Effector memory CD8-positive, alpha-beta T cell (primary cell): ENCODE measurements at places on chromosomes 6 and 20.

GRCh38 chr20:46013829-46014516 lies 5.3 kb downstream of the MMP9 start:
- DNase-seq = peak; percentile 59

DNA sequence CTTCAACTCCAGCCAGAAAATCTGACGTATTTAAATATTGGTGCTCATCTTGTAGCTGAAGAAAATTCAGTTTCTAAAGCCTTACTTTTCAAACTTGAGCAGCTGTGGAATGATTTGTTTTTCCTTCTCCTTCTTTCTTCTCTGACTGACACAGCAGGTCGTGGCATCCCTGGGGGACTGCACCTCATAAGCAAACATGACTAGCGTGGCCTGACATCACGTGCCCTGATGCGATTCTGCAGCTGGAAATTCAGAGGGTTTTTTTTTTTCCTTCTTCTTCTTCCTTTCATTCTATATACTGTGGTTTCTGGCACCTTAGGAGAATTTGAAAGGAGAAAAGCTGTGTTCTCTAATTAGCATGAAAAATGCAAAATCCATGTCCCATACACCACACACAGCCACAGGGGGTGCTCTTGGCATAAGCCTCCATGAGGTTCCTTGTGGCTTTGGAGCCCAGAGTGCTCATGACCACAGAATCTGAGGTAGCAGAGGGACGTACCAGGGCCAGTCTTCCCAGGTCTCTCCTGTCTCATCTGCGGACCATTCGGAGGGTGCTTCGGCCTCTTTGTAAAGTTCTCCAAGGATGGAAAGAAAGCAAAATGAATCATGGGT lies 258.5 kb upstream of the CDH4 start:
- no peak for DNase-seq

DNA sequence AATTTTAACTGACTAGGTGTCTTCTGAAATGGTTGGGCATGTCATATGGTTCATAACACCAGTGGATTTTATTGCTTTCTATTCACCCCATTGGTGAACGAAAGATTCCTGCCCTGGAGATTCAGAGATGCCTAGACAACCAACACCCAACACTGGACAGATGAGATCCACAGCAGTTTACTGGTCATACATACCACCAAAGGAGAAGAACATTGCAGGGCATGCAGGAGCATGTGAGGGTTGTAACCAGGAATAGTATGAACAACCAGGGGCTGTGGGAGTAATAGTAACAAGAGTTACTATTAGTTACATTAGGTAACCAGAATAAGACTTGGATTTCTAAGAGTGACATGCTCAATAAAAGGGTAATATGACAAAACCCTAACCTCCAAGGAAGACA lies 77.8 kb upstream of the FABP7 start:
- no peak for DNase-seq

DNA sequence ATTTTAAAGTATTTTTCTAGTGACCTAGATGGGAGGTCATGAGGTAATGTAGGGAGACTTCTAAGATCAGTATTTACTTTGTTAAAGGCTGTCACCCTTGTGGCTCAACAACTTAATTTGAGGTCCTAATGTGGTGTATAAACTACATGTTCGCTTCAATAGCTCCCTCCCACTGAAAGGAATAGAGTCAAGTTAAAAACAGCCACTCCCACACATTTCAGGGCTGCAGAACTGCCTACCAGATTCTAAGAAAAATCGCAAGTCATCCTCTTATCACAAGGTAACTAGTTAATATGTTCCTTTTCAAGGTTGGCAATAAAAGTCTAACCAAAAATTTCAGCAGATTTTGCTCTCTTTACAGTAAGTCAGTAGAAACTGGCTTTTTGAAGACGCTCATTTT lies 15.1 kb downstream of the GSTA1 start:
- DNase-seq = no peak

- DNase-seq = no peak
Measured at GRCh38 chr6:34052918-34053608, 92.8 kb downstream of the GRM4 start.
